Stimulated activated CD8-positive, alpha-beta memory T cell treated with anti-CD3 and anti-CD28 coated beads, Interleukin-4, amount 100 ng/mL, for 1 hour (primary cell): ENCODE measurements at places on chromosomes 5 and 9.

GRCh38 chr9:102974530-102974929 lies 20.6 kb upstream of the CYLC2 start:
- DNase-seq: no peak

DNA sequence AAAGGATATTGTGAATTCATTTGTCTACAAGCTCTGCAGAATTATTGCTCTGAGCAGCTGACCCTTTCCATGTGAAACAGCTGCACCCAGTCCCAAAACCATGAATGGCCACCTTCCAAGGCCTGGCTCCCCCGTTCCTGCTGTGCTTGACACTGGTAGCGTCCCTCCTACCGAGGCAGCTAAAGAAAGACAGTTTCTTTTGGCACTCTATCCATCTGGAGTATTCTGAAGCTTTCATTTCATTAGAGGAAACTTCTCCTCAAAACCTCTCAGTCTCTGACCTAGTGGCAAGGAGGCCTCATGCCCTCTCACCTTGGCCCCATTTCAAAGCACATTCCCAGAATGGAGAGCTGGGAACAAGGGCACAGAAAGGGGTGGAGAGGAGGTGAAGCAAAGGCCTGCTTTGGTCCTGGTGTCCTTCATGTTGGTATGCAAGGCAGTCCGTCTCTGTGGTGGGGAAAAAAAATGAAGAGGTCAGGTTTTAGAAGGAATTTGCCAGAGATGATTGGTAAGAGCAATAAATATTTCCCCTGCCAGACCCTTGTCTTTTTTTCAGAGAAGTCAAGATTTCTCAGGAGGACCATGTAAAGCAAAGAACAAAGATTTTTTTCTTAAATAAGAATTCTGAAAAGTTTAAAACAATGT lies 232.0 kb downstream of the RFK start:
- no peak for DNase-seq

DNA sequence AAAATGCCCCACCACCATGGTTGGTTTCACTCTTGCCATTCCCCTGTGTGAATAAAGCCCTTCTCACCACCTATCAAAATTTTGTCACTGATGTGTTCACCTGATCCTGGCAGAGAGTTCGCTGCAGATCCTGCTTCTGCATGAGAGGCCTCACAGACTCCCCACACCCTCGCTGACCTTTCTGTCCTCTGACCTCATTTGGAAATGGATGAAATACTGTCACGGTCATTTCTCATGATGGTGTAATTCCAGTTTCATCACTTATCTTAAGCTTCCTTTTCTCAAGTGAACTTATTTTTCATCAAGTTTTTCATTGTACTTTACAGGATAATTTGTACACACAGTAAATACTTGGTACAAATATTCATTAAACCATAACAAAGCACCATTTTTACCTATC lies 131.3 kb downstream of the FRMD3 start:
- no peak for DNase-seq

- DNase-seq: no peak
Measured at GRCh38 chr5:159916841-159917761, 819 bp downstream of the ADRA1B start.

GRCh38 chr5:141478321-141478945 lies 2.7 kb downstream of the PCDHGC3 start:
- no peak for DNase-seq

- no peak for DNase-seq
Measured at GRCh38 chr9:76835571-76836283, 70.2 kb downstream of the PRUNE2 start.

DNA sequence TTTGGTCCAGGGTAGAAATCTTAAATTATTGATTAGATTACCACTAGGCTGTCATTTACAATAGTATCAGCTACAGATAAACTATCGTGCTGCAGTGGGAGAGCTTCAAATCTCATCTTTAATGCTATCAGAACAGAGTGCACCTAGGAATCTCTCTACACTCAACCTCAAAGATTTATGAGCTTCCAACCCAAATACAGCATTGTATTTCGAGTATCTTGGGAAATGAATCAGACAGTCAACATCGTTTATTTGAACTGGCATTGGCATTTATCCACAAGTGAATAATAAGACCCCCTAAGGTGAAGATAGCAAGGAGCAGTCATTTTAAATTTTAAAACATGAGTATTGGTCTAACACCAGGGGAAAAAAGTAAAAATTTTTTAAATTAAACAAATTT lies 1203.2 kb downstream of the CDH12 start:
- DNase-seq: no peak

- no peak for DNase-seq
Measured at GRCh38 chr9:125088752-125089151, 54.6 kb downstream of the SCAI start.

DNA sequence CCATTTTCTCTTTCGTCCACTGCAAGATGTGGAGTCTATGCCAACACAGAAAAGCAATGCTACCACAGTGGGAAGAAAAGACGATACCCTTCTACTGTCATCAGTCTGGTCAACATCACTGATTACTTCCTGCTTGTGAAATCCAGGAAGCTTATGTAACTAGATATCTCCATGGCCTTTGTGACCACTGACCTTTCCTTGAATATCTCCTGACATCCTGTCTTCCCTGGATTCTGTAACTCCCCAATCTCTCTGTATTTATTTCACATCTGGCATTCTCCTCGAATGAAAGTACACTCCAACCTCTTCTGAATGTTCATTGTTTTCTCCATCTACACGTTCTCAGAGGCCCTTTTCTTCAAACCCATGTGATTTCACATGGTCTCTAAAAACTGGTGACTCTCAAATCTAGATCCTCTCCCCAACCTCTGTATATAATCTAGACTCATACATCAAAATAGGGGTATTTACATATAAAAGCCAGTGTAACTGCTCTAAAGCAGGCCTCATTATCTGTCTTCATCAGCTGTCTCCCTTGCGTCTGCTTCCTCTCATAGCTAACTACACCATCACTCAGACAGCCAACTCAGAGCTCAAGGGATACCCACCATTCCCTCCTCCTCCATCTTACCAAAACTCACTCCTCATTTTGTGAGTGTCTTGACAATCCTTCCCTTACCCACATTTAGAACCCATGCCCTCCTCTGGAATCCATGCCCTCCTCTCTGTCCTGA lies 156.8 kb downstream of the SEMA5A start:
- DNase-seq: no peak

DNA sequence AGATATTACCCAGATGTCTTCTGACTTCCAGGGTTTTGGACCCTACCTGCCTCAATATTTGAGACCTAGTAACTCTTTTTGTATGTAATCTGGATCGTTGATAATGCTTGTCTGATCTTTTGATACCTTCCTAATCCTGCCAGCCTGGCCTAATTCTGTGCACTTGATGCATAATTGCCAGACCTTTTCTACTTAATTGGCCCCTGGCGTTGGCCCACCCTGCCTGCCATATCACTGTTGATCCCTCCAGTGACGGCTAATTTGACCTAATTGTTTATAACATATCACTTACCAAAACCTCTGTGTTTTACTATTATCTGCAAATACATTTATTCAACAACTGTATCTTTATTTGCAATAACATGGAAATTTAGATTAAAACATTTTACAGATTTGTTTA lies 49.0 kb downstream of the SLC44A1 start:
- no peak for DNase-seq

DNA sequence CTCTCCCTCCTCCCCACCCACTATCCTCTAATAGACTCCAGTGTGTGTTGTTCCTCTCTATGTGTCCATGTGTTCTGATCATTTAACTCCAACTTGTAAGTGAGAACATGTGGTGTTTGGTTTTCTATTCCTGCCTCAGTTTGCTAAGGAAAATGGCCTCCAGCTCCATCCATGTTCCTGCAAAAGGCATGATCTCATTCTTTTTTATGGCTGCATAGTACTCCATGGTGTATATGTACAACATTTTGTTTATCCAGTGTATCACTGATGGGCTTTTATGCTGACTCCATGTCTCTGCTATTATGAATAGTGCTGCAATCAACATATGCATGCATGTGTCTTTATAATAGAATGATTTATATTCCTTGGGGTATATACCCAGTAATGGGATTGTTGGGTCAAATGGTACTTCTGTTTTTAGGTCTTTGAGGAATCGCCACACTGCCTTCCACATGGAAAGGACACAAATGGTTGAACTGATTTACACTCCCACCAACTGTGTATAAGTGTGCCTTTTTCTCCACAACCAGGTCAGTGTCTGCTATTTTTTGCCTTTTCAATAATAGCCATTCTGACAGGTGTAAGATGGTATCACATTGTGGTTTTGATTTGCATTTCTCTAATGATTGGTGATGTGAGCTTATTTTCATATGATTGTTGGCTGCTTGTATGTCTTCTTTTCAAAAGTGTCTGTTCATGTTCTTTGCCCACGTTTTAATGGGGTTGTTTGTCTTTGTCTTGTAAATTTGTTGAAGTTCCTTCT lies 96.5 kb upstream of the DAB2 start:
- no peak for DNase-seq

DNA sequence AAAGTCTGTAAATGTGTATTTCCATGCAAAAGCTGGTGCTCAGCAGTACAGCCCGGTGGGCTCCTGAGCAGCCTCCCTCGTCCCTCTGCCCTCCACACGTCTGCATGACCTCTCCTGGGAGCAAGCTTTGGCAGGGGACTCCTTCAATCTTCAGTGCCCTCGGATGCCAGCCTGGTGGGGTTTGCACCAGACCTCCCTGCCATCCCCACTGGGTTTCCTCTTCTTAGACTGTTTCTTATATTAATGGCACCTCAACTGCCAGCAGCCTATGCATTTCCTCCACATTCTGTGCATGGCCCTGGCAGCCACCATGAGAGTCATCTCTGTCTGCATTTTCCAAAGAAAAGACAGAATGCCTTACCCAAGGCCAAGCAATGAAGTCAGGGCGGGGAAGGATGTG lies 108.4 kb downstream of the ROR2 start:
- DNase-seq: no peak

GRCh38 chr9:129606161-129607026 lies 14.5 kb downstream of the C9orf50 start:
- DNase-seq: no peak

GRCh38 chr9:1612886-1613285 lies 402.3 kb upstream of the SMARCA2 start:
- DNase-seq: no peak
